CD4-positive, alpha-beta T cell treated with Interleukin-6 for 4 hours (primary cell): ENCODE measurements at places on chromosomes 11 and 22.

DNA sequence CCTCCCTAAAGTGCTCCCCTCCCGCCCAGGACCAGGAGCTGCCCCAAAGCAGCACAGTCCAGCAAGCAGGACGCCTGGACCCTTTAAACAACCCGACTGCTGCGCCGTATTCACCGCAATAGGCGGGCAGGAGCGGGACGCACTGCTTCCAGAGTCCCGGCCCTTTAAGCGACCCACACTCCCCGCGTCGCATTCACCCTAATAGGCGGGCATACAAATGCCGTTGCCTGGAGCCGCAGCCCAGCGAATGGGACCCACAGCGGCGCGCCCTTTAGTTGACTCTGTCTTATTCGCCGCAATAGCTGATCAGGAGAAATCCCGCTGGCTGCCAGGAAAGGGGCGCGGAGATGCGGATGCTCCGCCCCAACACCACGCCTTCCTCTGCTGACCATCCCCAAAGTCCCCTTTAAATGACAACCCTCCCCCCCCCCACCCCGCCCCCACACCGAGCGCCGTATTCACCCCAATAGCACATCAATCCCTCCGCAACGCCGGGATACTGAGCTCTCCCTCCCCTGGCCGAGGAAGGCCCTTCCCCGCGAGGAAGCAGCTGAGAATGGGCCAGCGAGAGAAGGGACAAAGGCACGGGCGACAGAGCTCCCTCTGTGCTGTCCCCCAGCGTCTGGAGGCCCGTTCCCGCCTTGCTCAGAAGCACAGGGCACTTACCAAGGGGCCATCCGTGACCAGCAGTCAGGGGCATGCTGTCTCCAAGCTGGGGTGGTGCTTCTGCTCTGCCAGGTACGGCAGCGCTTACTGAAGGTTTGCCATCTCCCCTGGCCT lies 4.7 kb downstream of the OSBPL5 start:
- DNase-seq, result no peak

- DNase-seq, result no peak
Observed at GRCh38 chr11:100932474-100933100, 197.0 kb downstream of the PGR start.

DNA sequence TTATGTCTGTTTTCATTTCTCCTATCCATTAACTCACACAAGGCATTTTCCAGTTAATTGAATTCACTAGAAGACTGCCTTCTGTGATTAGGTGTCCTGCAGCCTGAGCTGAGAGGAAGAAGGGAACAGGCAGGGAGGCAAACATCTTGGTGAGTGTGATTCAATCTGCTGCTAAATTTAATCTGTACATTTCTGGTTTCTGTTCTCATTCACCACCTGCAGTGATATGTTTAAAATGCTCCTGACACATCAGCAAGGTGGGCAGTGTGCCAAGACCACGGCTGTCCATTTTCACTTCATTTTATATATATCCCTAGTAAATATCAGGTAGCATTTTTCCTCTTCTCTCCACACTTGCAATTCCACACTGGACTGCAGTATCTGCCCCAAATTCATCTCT lies 416.5 kb downstream of the TMEM135 start:
- DNase-seq, result no peak

DNA sequence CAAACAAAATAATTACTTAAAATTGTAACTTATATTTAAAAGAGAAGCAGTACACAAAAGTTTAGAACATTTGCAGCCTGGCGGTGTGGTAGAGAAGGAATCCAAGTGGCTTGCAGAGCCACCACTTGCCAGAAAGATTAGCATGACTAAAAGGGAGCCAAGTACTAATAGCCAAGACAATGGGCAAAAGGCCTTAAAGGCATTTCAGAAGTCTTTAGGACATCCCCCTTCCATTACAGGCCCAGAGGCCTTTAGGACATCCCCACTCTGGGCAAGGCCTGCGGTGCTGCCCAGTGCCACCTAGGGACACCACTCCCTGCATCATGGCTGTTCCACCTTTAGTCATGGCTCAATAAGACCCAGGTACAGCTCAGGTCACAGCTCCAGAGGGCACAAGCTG lies 32.4 kb downstream of the TMEM225 start:
- DNase-seq, result no peak

GRCh38 chr11:62707277-62707861 lies at the start of the genes BSCL2 and GNG3:
Gene BSCL2 (minus strand): TSS chr11:62707424. CDS start chr11:62707195, 229 bp downstream.
Gene GNG3 (plus strand): TSS chr11:62707676. CDS start chr11:62708296, 620 bp downstream.
- DNase-seq, result no peak

DNA sequence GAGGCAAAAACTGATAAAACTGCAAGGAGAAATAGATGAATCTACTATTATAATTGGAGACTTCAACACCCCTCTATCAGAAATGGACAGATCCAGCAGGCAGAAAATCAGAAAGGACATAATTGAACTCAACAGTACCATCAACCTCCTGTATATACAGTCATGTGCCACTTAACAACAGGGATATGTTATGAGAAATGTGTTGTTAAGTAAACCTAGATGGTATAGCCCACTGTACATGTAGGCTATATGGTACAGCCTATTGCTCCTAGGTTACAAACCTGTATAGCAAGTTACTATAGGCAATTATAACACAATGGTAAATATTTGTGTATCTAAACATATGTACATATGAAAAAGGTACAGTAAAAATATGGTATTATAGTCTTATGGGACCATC lies 66.8 kb upstream of the PHF21A start:
- no peak for DNase-seq
